ENCODE measurements at places on chromosomes 11 and 22.
A peak's percentile ranks its signal among the peaks of the same experiment; 100 is the strongest.

- DNase-seq, result no peak
Measured at GRCh38 chr11:127592371-127592770, 591.8 kb upstream of the KIRREL3 start.

- no peak for DNase-seq
Measured at GRCh38 chr11:71108013-71108865, 144.1 kb downstream of the SHANK2 start.

- no peak for DNase-seq
Measured at GRCh38 chr22:27792452-27793161, 8.9 kb downstream of the MN1 start.

GRCh38 chr11:123104697-123105096, 42.8 kb upstream of the HSPA8 start:
- DNase-seq, result no peak

GRCh38 chr11:120612513-120613263, 101.1 kb downstream of the GRIK4 start:
- no peak for DNase-seq

DNA sequence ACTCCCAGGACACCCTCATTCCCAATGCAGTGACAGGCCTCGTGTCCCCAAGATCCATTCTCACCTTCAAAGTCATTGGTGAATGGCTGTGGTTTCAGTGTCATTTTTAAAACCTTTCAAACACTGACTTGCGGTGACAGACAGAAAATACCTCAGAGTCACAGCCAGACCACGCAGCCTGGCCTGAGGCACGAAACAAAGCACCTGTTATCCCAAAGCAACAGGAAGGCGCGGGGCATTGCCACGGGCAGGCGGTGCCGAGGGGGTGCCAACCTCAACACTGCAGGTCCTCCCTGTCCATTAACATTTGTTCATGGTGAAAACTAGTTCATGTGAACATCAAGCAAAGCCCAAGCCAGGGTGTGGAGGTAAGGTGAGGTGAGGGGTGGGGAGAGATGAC, 38.2 kb downstream of the RPUSD4 start:
- DNase-seq, result no peak

DNA sequence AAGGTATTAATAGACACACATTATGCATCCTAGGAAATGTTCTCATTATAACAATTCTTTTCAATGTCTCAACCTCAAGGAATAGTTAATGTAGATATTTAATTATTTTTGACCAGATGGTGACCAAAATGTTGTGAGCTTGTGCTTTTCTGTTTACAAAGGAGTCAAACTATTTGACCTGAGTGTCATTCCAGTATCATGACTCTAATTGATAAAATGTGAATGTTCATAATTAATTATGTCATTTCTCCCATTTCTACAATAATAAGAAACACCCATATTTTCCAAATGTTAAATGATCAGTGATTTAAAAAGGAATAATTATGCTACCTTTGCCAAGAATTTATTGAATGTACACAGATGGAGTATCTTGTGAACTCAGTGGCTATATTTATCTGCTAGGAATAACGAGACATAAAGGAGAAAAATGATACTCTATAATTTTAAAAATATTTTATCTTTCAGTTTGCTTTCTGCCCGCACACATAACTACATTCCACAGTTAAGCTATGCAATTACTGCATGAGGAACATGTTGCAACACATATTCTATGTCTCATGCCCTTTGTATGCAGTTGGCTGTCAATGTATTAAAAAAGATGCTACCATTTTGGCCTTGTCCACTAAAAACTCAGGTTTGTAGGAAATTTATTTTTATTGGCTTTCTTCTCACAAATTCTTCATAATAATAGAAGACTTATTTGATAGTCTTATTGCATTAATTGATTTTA, 376.7 kb upstream of the CCDC179 start:
- DNase-seq, result no peak

GRCh38 chr11:130124096-130124495, 35.5 kb upstream of the ST14 start:
- peak; percentile 87 for DNase-seq

- peak; percentile 66 for DNase-seq
Measured at GRCh38 chr22:41915035-41915785, at the start of gene SHISA8. TSS of gene SHISA8 (minus strand) at chr22:41915074. CDS start at chr22:41914667, 407 bp downstream.

GRCh38 chr11:131331546-131331945, 38.9 kb upstream of the NTM start:
- no peak for DNase-seq

DNA sequence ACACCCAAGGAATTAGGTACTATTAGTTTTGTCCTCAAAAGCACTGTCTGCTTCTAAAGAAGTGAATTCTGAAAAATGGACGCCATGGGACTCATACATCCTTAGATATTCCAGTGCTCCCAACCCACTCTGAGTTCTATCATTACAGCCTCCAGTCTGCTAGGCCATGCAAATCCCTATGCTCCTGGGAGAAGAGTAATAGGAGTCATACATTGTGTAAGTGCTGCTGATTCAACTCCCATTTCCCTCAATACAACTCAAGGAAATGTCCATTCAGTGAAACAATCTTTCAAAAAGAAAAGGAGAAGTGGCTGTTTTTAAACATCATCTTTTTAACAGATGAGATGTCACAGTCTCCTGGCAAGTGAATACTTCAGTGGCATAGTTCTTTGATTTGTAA, 590.2 kb upstream of the LRRC4C start:
- no peak for DNase-seq
